ENCODE measurements at places on chromosomes 5 and 9.

- DNase-seq, result no peak
Observed at GRCh38 chr5:179534431-179534830, 15.9 kb upstream of the RUFY1 start.

- DNase-seq, result peak; percentile 10
Observed at GRCh38 chr5:134584662-134585061, 48.0 kb downstream of the SAR1B start.

- no peak for DNase-seq
Observed at GRCh38 chr9:130337318-130337717, 71.8 kb downstream of the HMCN2 start.

DNA sequence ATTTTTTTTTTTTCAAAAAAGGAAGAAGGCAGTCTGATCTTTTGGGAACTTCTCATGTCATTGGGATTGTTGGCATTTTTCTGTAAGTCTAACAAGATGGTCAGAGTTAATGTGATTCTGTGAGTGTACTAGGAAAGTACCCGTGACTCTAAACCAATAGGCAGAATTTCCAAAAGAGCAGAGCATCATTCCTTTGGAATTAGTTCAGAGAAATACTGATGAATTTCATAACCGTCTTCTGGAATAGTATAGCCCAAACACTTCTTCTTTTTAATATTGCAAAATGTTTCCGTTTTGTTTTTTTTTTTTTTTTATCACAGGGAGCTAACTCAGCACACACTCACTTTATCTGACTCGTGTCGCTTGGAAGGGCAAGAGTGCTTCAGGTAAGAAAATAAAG lies 407.4 kb downstream of the DTWD2 start:
- DNase-seq, result no peak

DNA sequence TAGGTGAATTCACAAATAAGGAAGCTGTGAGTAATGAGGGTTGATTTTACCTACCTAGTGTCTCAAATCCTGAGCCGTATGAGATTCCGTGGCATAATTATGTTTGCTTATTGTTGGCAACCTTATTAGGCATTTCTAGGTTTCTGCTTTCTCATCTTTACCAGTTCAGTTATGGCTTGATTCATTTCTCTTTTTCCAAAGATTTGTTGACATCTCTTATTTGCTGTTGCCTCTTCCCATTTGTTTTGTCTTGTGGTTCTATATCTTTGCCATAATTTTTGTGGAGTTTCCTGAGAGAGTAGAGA lies 470 bp downstream of the IL31RA start:
- DNase-seq, result no peak

DNA sequence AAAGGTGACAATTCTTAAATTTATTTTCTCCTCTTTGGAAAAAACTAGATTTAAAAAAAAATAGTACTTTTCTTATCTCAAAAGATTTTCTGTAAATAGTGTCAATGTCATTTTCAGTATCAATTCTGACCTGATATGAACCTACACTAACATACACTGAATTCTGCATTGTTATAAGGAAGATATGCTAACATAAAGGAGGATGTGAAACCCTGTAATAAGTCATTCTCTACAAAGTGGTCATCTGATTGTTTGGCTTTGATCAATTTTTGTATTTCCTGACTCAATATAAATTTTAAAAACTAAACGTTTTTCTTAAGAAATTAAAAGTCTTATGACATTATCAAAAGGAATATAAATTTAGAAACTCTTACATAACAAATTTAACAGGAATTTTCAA lies 233.6 kb upstream of the EDIL3 start:
- DNase-seq, result no peak

DNA sequence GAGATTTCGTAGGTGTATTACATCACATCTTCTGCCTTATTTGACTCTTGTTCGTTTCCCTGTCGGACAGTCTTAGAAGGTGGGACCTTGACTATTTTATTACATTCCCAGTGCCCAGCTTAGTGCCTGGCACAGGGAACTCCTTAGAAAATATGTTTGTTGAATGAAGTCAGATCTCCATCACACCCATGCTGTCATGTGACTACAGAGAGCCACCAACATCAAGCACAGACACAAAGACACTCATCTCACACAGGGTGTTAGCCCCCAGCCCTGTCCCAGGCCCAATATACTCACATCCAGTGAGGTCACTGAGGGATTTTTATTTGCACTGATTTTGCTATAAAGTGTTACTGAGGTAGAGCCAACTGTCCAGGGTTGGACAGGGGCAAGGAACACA lies 692 bp upstream of the SRA1 start:
- no peak for DNase-seq

DNA sequence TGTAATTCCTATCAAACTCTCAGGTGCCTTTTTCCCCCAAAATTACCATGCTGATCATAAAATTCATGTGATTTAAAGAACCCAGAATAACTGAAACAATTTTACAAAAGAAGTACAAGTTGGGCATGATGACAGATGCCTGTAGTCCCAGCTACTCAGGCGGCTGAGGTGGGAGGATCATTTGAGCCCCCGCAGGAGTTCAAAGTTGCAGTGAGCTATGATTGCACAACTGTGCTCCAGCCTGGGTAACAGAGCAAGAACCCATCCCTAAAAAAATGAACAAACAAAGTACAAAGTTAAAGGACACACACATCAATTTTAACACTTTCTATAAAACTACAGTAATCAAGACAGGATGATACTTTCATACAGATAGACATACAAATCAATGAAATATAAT lies 97.9 kb upstream of the LPAR1 start:
- no peak for DNase-seq

DNA sequence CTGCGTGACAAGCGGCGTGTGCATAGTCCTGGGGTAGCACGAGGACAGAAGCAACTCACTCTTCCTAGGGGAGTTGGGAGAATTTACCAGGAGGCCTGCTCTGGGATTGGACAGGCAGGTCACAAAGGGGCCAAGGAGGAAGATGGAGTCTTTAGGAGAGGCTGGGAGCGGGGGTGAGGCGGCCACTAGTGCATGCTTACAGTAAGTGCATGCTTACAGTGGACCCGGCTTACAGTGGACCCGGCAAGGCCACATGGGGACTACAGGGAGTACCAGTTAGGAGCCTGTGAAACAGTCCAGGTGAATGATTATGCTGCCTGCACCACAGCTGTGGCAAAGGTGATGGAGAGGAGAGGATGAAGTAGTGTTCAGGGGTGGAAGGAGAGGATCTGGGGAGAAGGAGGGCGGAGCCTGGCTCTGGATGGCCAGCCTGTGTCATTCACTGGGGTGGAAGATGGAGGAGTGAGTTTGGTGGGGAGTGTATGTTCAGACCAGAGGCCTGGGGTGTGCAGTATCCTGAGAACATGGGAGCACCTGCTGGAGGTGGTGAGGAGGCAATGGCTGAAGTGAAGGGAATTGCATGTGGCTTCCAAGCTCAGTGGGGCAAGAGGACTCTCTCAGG lies 78.7 kb downstream of the CRB2 start:
- no peak for DNase-seq

DNA sequence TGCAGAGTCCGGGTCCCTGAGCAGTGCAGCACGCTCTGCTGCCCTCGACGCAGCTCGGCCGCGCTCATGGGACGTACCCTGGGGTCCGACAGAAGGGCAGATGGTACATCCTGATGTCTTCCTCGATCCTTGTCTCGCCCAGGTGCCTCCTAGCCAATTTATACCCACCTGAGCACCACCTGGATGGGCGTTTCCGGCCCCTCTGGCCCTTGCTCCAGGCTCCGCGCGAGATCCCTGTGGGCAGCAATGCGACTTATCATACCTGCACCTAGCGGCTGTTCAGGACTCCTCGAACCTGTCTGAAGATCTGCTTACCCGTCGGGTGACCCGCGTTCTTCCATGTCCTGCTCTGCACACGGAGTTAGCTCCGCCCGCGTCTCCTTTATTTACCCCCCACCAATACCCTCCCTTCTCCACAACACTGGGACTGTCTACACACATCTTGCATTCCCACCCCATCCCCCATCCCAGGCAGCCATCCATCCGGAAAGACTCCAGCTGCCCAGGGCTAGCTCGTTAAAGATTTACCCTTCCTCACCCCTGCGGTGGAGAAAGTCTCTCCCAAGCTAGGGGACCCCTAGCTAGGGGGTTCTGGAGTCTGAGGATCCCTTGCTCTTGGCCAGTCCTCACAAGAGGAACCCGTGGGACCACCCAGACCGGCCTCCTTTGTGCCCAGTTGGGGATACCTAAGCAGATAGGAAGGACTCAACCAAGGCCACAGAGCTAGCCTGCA lies at the start of gene KIF12:
Gene KIF12, minus strand, starts transcription at position 357 of the 733 bp plus-strand sequence. Its CDS starts 16 bp downstream, at position 341.
- no peak for DNase-seq

GRCh38 chr5:42950456-42951292 lies 89.4 kb downstream of the ANXA2R start:
- peak; percentile 82 for DNase-seq

GRCh38 chr5:136518814-136519213 lies 153.5 kb upstream of the TRPC7 start:
- DNase-seq, result no peak

- DNase-seq, result no peak
Observed at GRCh38 chr5:77987331-77987730, 211.2 kb upstream of the TBCA start.

DNA sequence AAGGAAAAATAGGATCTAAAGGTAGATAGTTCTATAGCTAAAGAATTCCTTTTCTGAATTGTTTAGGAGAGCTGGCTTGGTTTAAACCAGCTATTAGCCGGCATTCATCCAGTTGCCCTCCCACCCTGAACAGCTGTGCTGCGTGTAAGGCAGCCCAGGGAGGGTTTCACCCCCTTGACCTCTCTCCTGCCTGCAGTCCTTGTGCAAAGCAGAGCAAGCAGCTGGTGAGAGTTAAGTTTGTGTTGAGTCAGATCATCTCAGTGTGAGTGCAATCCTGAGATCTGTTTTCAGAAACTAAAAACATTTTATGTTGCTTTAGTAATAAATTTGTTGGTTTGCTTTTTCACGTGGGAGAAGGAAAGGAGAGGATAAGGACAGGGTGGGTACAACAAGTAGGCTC lies 13.0 kb downstream of the SLC25A25 start:
- DNase-seq, result no peak

GRCh38 chr9:107488375-107489143 lies 1.0 kb downstream of the KLF4 start:
- DNase-seq, result no peak

- DNase-seq, result no peak
Observed at GRCh38 chr9:137913132-137913531, 35.5 kb downstream of the CACNA1B start.

DNA sequence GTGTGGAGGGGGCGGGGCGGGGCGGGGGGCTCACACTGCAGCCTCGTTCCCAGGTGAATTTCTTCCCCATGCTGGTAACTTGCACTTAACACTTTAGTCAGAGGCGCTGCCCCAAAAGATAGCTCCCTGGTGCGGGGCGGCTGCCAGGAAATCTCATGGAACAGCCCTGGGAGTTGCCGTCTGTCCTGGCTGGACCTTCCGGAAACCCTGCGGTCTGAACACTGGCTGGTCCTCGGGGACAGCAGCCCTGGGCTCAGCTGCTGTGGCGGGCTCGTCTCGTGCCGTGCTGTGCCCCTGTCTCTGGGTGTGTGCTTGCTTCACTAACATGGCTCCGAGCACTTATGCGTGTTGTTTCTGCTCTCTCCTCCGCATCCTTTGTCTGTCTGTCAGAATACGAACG lies 25.8 kb downstream of the PTGES2 start:
- no peak for DNase-seq

- no peak for DNase-seq
Observed at GRCh38 chr5:51810592-51810991, 427.3 kb downstream of the ISL1 start.

GRCh38 chr5:168847511-168848073 lies 268.4 kb upstream of the PANK3 start:
- no peak for DNase-seq

DNA sequence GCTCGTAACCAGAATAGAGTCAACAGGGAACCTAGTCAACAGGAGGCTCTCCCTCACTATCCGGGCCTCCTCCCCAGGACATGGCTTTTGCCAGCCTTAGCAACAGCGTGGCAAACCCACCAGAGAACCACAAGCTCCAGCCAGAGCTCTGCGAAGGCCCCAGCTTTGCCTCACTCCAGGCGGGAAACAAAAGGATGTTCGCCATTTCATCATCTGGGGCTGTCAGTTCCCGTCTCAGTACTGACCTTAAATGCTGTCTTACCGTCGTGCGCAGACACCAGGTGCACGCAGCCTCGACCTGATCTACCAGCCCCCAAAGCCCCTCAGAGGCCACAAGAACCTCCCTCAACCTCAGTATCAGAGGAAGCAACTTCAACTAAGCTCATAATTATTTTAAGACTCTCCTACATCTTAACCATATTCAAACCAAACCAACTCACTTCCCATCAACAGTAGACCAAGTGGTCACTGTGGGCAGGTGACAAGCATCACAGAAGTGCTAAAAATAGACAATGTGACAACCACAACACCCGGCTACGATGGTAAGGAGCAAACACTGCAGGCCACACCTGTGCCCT lies 71.4 kb downstream of the SEMA4D start:
- no peak for DNase-seq

- DNase-seq, result no peak
Observed at GRCh38 chr9:71368157-71368556, 246.7 kb upstream of the TRPM3 start.

GRCh38 chr9:94802793-94803192 lies 76.3 kb downstream of the AOPEP start:
- DNase-seq, result no peak

GRCh38 chr5:154517810-154518437 lies 39.9 kb upstream of the HAND1 start:
- no peak for DNase-seq

DNA sequence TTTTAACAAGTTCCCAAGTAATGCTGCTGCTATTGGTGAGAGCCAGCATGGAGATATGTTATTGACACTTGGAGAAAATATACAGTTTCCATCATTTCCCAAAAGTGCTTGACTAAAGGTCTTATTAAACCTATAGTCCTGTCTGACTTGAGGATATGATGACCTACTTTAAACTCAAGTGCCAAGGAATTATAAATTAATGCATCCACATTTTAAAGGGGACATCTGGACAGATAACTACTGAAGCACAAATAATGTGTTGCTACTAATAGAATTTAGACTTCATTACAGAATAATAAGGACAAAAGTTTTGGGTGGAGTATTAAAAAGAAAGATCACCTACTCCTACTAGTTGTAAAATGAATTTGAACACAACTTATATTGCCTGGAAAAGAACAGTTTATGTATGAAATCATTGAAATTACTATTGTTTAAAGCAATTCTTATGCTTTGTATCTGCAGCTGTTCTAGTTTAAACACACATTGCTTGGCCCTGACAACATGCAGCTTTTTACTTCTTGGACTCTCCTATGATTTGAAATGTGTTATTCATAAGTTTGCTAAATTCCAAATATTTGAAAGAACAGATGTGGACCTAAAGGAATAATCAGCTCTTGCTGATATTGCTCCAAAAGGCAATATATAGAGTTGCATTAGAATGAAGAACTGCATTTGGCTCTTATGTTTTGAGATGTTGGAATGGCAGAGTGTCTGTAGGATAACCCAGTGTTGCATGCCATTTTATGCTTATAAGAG lies 73.4 kb downstream of the SGCD start:
- no peak for DNase-seq

Measured in CD4-positive, alpha-beta T cell (primary cell).